ENCODE measurements at places on chromosomes 11 and 22. TPM values are rescaled to one million over a fixed set of nuclear protein-coding genes. Genes with fewer than 3 reads are reported as not detected.

DNA sequence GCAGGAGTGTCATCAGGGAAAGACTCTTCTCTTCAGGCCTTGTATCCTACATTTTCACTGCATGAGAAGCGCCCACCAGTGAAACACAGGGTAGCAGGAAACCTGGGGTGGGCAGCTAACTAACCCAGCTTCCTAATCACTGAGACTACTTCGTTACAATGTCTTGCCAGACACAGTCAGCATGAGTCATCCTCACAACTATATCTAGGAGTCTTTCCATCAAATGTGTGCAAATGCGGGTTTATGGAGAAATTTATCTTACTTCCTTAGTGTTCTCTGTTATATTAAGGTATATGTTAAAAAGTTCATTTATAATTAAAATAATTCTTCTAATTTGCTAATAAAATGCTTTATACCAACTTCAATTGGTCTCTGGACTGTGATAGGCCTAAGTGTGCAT is 79.9 kb upstream of the RAB1B start:
- H3K36me3 ChIP-seq, result peaks cover 5% of the 10 kb centered on the region
- no peak overlapping the region for H3K4me3 ChIP-seq
- H3K4me1 ChIP-seq, result no peaks in the 10 kb centered on the region
- DNase-seq, result no peak

- H3K4me1 ChIP-seq, result peaks cover 5% of the 10 kb centered on the region
- no peak overlapping the region for H3K4me3 ChIP-seq
- no peak for DNase-seq
- no peak overlapping the region for H3K27ac ChIP-seq
- no peaks in the 10 kb centered on the region for H3K27me3 ChIP-seq
Measured at GRCh38 chr11:61124574-61125309, 22.5 kb downstream of the CD5 start.

- peak overlapping the region; percentile 29 for H3K27ac ChIP-seq
- no peak for DNase-seq
- H3K4me3 ChIP-seq, result no peak overlapping the region
- H3K36me3 ChIP-seq, result no peaks in the 10 kb centered on the region
- H3K4me1 ChIP-seq, result peaks cover 19% of the 10 kb centered on the region
Measured at GRCh38 chr22:46748908-46749675, 11.0 kb upstream of the CERK start.

DNA sequence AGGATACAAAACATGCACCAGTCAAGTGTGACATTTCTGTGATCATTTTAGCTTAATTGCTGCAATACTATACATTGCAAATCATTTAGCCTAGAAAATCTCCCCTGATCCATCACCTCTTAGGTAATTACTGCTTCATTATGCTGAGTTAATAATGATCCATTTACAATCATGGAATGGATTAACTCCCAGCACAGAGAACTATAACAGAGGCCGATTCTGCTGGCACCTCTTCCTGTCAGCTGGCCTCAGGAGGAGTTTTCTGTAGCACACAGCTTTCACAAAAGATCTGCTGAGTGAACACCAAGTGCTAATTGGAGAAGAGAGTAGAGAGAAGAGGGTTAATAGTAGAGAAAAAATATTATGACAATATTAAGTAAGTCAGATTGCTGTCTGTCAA is 591.8 kb upstream of the KIRREL3 start:
- no peak overlapping the region for H3K4me3 ChIP-seq
- no peak for DNase-seq
- no peaks in the 10 kb centered on the region for H3K27me3 ChIP-seq
- H3K27ac ChIP-seq, result no peak overlapping the region
- H3K36me3 ChIP-seq, result no peaks in the 10 kb centered on the region
- H3K4me1 ChIP-seq, result no peaks in the 10 kb centered on the region

DNA sequence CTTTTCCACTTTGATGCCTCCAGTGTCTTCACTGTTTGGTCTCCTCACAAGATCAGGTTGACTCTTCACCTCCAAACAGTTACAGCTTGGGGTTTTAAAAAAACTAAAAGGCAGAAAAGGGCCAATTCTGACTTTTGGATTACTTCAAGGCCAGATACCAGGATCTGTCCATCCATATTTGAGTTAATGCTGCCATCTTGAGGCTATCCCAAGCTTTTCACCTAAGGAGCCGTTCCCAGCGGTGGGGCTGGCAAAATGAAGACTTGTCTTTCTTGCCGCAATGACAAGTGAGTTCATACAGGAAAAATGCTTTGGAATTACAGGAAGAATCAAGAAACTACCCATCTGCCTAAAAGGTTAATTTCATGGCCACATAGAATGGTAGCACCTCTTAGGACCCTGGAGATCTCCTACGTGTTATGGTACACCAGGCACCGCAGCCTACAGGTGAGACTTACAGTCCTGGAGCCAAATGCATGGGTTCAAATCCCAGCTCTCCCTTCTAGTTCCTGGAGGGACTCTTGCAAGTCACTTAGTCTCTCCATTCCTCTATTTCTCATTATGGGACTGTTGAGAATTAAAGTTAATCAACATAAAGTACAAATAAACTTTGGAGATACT is 6.0 kb upstream of the OR5B21 start:
- no peaks in the 10 kb centered on the region for H3K4me1 ChIP-seq
- H3K36me3 ChIP-seq, result no peaks in the 10 kb centered on the region
- H3K4me3 ChIP-seq, result no peak overlapping the region
- no peak overlapping the region for H3K27ac ChIP-seq

Gene GSTT2B
- 12.6 TPM for polyA plus RNA-seq

Gene C11orf21
- 2.2 TPM for polyA plus RNA-seq

Gene SLC22A6
- 0.34 TPM for polyA plus RNA-seq

Gene BTBD18
- polyA plus RNA-seq, result 0.56 TPM

GRCh38 chr22:38316364-38317121 is 690 bp downstream of the CSNK1E start:
- peak; percentile 87 for DNase-seq
- H3K4me1 ChIP-seq, result peaks cover 25% of the 10 kb centered on the region
- no peaks in the 10 kb centered on the region for H3K27me3 ChIP-seq
- no peaks in the 10 kb centered on the region for H3K36me3 ChIP-seq

GRCh38 chr11:15815246-15816195 is 540.8 kb downstream of the SOX6 start:
- H3K36me3 ChIP-seq, result no peaks in the 10 kb centered on the region
- no peak for DNase-seq
- H3K27ac ChIP-seq, result peak overlapping the region; percentile 42
- H3K4me1 ChIP-seq, result peaks cover 11% of the 10 kb centered on the region
- H3K27me3 ChIP-seq, result no peaks in the 10 kb centered on the region

- no peak overlapping the region for H3K27ac ChIP-seq
- H3K36me3 ChIP-seq, result no peaks in the 10 kb centered on the region
- H3K27me3 ChIP-seq, result no peaks in the 10 kb centered on the region
- no peak overlapping the region for H3K4me3 ChIP-seq
- H3K4me1 ChIP-seq, result peaks cover 6% of the 10 kb centered on the region
- DNase-seq, result no peak
Measured at GRCh38 chr11:35675901-35676610, 13.5 kb downstream of the TRIM44 start.

- no peaks in the 10 kb centered on the region for H3K4me1 ChIP-seq
- no peaks in the 10 kb centered on the region for H3K27me3 ChIP-seq
- no peak overlapping the region for H3K27ac ChIP-seq
- no peak overlapping the region for H3K4me3 ChIP-seq
- no peak for DNase-seq
Measured at GRCh38 chr22:47128216-47128615, 365.8 kb downstream of the TBC1D22A start.

Gene P2RX3
- 0.18 TPM for polyA plus RNA-seq

- peaks cover 13% of the 10 kb centered on the region for H3K4me1 ChIP-seq
- no peak overlapping the region for H3K4me3 ChIP-seq
- H3K27me3 ChIP-seq, result no peaks in the 10 kb centered on the region
- H3K27ac ChIP-seq, result no peak overlapping the region
- H3K36me3 ChIP-seq, result no peaks in the 10 kb centered on the region
Measured at GRCh38 chr22:38882972-38883622, 11.1 kb upstream of the CBX6 start.

GRCh38 chr11:93330446-93330984 is at the start of gene DEUP1:
TSS of gene DEUP1 (plus strand) at chr11:93330742. CDS start at chr11:93332260, 1,518 bp downstream.
- H3K4me3 ChIP-seq, result peak within 1 kb of the TSS; percentile 24
- no peak within 1 kb of the TSS for H3K27ac ChIP-seq
- no peaks in the 10 kb centered on the region for H3K4me1 ChIP-seq
- no peaks in the 10 kb centered on the region for H3K36me3 ChIP-seq

DNA sequence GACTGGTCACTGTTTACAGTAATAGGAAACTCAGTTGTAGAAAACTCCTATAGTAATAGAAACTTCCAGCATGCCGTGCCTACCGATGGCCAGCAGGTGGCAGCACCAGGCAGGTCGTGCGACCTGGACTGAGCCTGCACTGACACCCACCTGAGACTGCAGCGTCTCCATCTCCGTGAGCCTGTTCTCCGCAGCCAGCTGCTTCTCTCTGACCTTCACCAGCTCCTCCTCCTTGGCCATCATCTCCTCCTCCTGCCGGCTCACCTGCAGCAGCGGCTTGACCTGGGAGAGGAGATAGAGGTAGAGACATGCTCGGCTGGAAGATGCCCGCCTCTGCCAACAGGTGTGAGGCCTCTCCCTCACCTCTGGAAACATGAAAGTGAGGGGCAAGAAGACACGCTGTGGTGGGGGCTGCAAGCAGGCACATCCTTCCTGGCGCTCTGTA is 48.5 kb downstream of the APOL1 start:
- peaks cover 3% of the 10 kb centered on the region for H3K4me1 ChIP-seq
- H3K4me3 ChIP-seq, result no peak overlapping the region
- H3K27ac ChIP-seq, result peak overlapping the region; percentile 28
- peaks cover 100% of the 10 kb centered on the region for H3K36me3 ChIP-seq
- peak; percentile 50 for DNase-seq

DNA sequence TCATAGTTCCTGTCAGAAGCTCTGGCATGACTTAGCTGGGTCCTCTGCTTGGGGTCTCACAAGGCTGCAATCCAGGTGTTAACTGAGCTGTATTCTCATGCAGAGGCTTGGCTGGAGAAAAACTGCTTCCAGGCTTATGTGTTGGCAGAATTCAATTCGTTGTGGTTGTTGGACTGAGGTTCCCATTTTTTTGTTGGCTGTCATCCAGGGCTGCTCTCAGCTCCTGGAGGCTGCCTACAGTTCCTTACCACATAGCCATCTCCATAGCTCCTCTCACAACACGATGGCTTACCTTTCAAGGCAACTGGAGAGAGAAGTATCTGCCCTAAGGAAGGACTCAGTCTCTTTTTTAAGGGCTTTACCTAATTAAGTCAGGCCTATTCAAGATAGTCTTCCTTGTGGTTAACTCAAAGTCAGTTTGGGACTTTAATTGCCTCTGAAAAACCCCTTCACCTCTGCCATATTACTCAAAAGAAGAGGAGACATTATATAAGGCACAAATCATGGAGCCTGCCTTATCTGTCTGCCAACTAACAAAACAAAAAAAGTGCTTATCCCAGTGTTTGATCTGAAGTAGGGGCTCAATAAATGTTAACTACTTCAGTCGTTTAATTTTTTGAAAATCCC is 35.2 kb downstream of the OR2AG2 start:
- H3K4me3 ChIP-seq, result no peak overlapping the region
- no peaks in the 10 kb centered on the region for H3K27me3 ChIP-seq
- H3K36me3 ChIP-seq, result no peaks in the 10 kb centered on the region
- H3K27ac ChIP-seq, result peak overlapping the region; percentile 21
- no peak for DNase-seq
